Stimulated activated CD4-positive, alpha-beta T cell treated with anti-CD3 and anti-CD28 coated beads, Interleukin-1b, Interleukin-23, amount 100 ng/mL, for 24 hours (primary cell): ENCODE measurements at places on chromosomes 16 and 17.
A peak's percentile ranks its signal among the peaks of the same experiment; 100 is the strongest.

DNA sequence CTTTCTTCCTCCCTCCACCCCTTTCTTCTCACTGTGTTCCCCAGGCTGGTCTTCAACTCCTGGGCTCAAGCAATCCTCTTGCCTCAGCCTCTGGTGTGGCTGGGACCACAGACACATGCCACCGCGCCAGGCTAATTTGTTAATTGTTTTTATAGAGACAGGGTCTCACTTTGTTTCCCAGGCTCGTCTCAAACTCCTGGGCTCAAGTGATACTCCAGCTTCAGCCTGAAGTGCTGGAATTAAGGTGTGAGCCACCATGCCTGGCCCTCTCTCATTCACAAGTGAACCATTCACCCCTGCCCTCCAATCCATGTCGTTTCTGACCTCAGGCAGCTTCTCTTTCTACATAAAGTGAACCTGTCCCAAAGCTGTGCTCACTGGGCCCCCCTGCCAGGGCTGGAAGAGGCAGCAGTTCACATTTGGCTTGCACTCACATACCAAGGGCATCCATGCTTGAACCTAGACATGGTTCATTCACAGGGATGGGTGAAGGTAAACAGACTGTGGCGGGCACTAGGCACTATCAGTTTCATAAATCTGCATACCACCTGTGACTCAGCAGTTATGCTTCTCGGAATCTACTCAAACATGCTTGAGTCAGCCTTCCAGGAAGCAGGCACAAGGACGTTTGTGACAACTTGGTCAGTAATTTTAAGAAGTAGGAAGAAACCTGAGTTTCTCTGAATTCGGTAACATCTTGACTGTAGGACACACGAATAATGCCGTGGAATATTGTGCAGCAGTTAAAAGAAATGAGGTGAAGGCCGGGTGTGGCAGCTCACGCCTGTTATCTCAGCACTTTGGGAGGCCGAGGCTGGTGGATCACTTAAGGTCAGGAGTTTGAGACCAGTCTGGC, 6.0 kb upstream of the RNF213 start:
- no peak for DNase-seq

GRCh38 chr16:57381791-57382534, 9.7 kb downstream of the CX3CL1 start:
- DNase-seq, result no peak

- no peak for DNase-seq
Measured at GRCh38 chr17:73261952-73262675, 434 bp upstream of the CPSF4L start.

- no peak for DNase-seq
Measured at GRCh38 chr16:13571036-13571435, 348.9 kb upstream of the ERCC4 start.

DNA sequence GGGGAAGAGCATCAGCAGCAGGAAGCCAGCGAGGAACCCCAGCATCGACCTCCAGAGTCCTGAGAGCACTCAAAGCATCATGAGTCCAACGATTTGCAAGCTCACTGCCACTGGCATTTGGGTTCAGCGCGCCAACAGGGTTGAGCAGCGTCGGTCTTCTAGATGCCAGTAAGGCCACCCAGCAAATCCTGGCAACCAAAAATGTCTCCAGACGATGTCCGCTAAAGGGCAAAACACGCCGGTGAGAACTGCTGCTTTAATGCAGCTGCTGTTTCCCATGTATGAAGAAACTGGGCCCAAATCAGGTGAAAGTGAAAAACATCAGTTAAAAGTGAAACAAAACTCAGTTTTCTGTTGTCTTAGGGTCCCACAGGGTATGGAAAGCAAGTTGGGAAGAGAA, 70.2 kb downstream of the ANKRD11 start:
- no peak for DNase-seq

GRCh38 chr16:56866955-56867830, 2.2 kb downstream of the SLC12A3 start:
- peak; percentile 18 for DNase-seq

DNA sequence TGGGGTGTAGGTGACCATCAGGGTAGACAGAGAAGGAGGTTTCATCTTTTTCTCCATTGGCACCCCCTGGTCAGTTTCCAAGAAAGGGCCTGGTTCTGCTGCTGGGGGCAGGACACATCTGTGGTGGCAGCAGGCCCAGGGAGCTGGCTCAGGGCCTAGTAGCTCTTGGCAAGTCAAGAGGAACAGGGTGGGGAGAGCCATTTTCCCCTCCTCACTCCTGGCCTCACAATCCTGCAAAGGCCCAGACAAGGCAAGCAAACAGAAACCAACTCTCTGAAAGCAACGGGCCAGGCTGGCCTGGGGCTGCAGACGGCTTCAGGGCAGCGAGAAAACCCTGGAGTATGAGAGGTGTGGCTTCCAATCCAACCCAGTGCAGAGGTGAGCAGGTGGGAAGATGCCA, 192.9 kb upstream of the DYNLRB2 start:
- DNase-seq, result no peak

GRCh38 chr17:47982645-47983390, 11.9 kb downstream of the CDK5RAP3 start:
- DNase-seq, result no peak

DNA sequence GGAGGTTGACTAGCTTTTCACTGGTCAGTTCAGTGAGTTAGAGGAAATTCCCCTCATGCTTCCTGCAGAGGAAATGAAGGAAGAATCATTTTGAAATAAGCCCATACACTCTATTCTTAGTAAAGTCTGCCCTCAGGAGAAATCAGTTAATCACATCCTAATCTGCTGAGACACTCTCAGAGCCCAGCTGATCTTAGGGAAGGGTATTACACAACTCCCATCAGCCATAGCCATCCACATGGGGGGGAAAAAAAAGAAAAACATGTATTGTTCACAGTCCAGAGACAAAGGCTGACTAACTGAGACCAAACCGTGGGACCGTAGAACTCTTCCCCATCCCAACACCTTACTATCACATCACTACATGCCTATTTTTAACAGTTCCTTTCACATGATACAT, 722.3 kb downstream of the CDH8 start:
- no peak for DNase-seq

- DNase-seq, result no peak
Measured at GRCh38 chr17:17510456-17511292, 14.5 kb upstream of the RASD1 start.

GRCh38 chr16:73347500-73348375, 299.8 kb upstream of the ZFHX3 start:
- no peak for DNase-seq

- DNase-seq, result no peak
Measured at GRCh38 chr17:17385491-17385890, 82.3 kb downstream of the NT5M start.

DNA sequence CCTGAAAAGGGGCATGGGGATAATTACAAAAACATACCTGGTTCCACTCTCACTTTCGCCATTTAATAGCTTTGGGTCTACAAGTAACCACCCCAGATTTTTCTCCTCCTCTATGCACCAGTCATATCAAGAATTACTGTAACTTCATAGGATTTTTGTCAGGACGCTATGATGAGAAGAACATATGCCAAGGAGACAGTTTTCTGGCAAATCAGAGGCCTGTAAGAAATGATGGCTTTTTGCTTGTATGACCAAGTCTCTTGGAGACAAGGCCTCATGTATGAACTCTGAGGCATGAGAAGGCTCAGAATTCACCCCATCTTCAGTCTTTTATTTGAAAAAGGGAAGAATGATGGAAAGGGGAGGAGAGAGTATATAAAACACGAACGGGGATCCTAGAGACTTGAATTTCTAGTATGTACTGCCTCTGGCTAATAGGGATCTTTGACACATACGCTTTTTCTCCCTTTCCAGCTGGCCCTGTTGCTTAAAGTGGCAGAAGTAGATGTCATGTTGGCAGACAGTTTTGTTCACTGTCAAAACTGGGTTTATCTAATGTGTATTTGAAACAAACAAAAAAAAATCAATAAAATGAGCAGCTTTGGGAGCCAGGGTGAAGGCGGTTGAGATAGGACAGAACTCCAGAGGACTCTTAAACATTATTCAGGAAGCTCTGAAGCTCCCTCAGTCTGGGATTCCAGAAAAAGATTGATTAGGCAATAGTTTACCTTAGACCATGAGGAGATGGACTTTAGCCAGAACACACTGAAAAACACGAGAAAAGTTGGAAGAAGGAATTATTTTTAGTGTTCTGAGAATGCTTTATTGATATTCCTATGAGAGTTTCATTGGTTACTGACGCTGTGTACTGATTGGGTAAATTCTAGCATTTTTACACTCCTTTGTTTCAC, 656.6 kb downstream of the WWOX start:
- DNase-seq, result no peak

- no peak for DNase-seq
Measured at GRCh38 chr16:8517280-8517679, 73.0 kb downstream of the TMEM114 start.

DNA sequence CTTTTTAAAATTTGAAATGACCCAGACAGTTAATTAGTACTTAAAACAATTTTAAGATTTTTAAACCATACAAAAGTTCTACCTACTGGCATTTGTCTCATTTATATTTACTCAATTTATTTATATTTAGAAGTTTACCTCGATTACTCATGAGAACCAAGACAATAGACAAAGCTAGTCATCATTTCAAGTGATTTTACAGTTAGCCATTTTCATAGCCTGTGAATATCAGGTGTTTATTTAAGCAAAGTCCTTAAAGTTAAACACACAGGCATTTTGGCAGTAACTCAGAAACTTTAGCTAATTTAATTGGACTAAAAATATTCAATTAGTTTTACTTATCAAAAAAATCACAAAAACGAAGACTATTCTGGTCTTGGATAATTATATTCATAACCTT, 101.6 kb upstream of the KIF2B start:
- no peak for DNase-seq

- DNase-seq, result no peak
Measured at GRCh38 chr16:85994492-85995490, 95.8 kb downstream of the IRF8 start.

DNA sequence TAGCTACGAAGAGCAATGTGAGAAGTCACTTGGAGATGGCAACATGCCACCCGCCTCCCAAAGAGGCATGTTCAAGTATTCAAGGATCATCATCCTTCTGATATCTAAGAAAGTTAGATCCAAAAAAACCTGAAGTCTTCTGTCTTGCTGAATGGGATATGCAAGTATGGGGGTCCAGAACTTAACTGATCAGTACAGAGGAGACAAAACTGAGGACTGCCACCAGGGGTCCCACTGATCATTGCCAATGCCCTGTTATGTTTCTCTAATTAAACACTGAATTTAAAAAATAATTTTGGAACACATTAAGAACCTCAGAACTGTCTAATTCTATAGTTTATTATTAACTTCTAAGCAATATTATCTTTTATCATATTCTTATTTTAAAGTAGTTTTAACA, 99.7 kb downstream of the CDH8 start:
- DNase-seq, result no peak

- DNase-seq, result no peak
Measured at GRCh38 chr17:52751051-52751450, 592.5 kb upstream of the CA10 start.

GRCh38 chr17:80177986-80178595, 8.3 kb downstream of the CARD14 start:
- no peak for DNase-seq

DNA sequence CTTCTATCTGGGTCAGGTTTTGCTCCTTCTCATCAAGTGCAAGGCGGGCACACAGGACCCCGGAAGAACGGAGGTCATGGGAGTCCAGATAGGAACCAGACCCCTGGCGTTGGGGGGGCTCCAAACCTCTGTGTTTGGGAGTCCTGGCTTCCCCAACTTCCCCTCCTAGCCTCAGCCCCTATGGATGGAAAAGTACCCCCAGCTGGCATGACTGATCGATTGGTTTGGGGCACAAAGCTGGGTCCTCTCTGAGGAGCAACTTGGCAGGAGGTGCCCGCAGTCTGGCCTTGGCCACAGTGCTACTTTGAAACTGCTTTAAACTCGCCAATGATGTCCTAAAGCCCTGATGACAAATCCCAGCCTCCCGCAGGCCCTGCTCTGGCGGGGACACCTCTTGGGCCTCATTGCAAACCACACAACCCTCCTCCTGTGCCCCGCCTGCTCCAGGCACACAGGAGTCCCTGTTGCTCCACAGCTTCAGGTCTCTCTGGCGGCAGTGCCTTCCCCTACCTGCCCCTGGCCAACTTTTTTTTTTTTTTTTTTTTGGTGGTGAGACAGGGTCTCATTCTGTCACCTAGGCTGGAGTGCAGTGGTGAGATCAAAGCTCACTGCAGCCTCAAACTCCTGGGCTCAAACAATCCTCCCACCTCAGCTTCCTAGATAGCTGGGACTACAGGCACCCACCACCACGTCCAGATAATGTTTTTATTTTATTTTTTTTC, 38.0 kb upstream of the SNN start:
- DNase-seq, result no peak

DNA sequence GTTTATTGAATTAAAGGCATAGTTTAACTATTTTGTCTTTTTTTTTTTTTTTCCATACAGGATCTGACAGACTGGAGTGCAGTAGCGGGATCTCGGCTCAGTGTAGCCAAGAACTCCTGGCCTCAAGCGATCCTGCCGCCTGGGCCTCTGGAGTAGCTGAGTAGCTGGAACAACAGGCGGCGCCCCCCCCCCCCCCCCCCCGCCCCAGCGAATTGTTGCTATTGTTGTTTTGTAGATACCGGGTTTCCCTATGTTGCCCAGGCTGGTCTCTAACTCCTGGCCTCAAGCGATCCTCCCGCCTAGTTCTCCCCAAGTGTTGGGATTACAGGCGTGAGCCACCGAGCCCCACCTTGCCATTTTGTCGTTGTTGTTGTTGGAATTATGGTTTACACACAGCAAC, 1.3 kb upstream of the CENPV start:
- DNase-seq, result no peak

GRCh38 chr16:12793865-12794240, 9.8 kb downstream of the CPPED1 start:
- DNase-seq, result no peak

DNA sequence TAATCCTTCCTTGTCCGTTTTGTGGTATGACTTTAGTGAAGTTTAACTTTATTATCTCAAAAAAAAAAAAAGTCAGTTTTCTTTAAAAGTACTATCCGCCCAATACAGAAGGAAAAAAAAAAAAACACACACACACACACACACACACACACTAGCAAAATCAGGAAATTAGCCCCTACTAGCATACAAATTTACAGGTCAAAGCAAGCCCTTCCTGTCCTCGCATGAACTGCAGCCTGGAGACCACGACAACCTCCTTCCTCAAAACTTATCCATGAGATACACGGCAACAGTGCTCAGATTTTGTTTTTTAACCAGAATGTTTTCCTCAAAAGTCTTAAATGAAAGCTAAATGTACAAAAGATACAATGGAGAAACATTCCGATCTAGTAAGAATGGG, 16.2 kb downstream of the NCOR1 start:
- no peak for DNase-seq

GRCh38 chr16:11140867-11141266, 115.1 kb downstream of the SOCS1 start:
- DNase-seq, result no peak

DNA sequence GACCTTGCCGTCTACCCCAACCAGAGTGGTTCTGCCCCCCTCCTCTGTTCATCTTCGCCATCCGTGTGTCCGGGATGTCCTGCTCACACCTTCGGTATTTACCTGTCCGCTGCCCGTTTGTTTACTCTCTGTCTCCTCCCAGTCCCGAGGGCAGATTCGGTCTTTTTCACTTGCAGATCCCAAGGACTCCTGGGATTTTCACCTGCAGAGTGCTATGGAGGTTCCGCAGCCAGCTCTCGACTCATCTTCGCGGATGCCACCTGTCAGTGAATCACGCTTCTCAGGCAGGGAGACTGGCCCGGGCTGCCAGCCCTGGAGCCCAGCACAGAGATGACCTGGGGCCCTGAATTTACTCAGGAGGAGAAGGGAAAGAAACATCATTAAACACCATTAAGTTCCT, 8.1 kb downstream of the CRISPLD2 start:
- no peak for DNase-seq
